ENCODE measurements at places on chromosomes 12 and 14.
A peak's percentile ranks its signal among the peaks of the same experiment; 100 is the strongest.

GRCh38 chr12:80443974-80444666 lies at the start of gene PTPRQ:
TSS of gene PTPRQ (plus strand) at chr12:80444235. CDS start at chr12:80444346, 111 bp downstream.
- no peak for DNase-seq

DNA sequence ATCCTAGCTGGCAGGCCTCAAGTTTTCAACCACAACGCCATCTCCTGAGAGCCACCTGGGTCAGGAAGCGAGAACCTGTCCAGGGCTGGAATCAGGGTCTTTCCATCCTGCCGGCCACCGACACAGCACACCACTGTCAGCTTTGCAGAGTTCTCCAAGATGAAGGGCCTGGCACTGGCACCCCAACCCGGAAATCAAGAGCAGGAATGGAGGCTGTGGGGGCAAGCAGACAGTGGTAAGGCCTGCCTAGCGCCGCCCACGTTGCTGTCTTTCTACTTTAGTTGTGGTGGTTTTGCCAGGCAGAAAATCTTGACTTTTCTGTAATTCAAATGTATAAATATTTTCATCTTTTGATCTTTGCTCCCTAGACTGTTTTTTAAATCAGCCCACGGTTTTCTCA lies 90.7 kb downstream of the ITPK1 start:
- no peak for DNase-seq

DNA sequence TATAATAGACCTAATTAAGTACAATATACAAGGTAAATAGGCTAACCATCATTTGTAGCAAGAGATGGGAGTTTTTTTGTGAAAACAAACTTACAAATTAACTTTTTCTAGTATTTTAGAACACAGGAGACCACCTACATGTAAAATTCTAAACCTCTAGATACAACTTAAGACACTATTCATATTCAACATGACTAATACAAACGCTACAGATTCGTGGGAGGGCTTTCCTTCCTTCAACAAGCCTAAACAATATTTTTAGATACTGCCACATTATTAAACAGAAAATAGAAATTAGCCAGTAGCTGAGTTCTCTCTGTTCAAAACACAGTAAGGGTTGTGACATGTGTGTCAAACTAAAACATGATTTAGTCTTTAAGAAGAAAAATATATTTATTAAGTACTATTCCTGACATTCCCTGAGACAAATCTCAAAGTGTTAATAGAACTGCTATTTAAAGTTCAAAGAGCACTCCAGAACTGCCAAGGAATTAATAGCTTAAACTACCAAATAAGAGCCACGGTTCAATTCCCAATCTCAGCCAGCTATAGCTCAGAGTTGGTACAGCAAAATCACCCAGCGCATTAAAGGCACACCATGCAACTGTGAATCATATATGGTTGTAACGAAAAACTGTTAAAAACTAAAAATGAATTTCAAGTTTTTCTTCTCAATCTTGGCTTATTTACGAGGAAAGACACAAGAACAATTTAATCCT lies 10.7 kb downstream of the MED13L start:
- no peak for DNase-seq

DNA sequence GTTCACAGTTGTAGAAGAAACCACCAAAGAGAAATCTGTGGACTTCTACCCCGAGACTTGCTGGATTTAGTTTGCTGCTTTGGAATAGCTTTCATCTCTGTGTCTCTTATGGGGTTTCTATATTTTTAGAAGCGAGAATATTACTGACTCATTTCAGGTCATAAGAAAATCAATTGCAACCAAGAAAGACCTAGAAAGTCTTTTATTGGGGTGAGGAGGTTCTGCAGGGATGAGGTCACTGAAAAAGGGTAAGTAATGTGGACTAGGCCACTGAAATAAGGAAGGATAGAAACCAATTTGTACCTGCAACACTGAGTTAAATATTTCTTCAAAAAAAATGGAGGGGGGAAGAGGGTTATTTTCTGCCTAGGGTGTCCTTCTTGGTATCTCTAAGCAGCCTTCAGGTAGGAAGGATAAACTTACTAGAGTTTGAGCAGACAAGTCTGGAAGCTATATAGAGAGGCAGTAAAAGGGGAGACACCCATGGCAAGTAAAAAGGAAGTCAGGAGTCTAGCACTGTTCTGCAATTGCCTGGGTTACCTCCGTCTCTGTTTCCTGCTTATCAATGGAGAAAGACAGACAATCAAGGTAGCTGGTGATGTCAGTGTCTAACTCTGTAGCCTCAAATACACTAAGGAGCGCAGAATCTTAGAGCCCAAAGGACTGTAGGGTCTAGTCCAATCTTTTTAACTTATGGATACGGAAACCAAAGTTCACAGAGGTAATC lies 19.6 kb upstream of the KERA start:
- DNase-seq, result no peak

DNA sequence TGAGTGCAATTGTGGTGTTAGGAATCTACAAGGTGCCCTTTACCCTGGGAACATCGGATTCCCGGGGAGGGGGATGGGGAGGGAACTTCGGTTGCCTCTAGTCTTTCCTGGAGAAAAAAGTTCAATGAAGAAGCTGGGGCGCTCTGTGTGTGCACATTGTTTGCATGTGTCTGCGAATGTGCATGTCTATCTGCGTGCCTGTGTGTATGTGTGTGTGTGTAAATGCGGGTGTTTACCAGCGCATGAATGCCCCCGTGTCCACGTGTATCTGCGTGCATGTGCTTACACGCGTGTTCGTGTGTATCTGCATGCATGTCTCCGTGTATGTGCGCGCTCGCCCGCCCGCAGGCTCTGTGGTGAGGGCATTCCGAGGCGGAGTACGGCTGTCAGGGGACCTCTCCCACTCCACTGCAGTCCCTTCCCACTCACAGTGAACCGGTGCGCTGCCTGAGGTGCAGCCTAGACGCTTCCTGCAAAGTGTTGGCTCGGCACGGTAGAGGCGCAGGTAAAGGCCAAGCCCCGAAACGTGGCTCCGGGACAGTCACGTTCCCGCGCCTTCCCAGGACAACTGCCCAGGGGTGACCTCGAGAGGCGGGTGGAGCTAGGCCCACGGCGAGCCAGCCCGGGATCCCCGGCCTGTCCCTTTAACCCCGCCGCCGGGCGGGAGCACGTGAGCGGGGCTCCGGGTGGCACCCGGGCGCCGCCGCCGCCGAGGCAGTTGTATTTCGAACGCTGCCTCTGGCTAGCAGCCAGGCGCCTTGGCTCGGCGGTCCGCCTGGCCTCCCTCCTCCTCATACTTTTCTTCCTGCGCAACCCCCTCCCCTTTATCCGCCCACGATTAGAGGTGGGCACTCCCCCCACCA lies 539 bp upstream of the HMGA2 start:
- DNase-seq, result peak; percentile 72

- no peak for DNase-seq
These were observed 441.0 kb downstream of the FUT8 start for GRCh38 chr14:65853407-65853955.

- DNase-seq, result no peak
These were observed 106.6 kb downstream of the DYRK2 start for GRCh38 chr12:67754933-67755697.

DNA sequence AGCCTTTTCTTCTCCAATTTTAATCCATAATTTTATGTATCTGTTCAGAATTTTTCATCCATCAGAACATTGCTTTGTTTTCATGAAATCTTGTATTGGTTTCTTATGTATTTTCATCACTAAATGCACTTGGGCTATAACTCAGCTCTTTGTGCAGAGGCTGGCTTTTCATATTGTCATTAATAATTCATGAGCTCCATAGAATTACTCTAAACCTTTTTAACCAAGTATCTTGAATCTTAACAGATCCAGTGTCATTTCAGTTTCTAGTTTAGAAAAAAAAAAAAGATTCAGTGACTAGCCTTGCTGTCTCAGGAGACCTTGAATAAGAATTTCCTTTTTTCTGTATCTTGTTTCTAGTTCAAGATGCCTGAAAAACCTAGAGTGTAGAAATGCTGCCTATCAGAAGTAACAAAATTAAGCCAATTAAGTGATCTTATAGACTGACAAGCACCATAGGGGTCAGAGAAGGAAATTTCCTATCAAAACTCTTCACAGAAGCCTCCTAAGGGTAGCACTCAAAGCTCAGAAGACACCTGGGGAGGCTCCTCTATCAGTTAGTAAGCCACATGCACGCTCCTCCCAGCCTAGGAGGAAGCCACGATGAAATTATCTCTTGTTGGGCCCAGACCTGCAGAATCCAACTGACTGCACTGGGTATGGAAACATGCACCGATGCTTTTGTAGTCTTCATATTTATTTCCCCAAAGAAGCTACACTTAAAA lies 163.4 kb downstream of the KICS2 start:
- DNase-seq, result no peak

DNA sequence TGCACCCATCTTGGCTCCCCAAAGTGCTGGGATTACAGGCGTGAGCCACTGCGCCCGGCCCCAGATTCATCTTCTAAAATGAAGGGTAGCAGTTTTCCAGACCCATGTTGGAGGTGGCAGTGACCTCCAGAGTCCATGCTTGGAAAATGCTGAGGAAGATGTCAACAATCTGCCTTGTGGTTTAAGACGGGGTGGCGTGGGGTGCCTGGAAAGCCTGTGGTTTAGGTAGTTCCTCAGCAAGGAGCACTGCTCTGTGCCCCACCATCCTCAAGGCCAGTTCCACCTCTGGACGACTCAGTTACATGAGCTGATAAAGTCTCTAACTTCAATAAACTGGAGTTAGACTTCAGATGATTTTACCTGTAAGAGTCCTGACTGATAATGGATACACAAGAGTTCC lies 48.6 kb downstream of the DRAM1 start:
- no peak for DNase-seq

DNA sequence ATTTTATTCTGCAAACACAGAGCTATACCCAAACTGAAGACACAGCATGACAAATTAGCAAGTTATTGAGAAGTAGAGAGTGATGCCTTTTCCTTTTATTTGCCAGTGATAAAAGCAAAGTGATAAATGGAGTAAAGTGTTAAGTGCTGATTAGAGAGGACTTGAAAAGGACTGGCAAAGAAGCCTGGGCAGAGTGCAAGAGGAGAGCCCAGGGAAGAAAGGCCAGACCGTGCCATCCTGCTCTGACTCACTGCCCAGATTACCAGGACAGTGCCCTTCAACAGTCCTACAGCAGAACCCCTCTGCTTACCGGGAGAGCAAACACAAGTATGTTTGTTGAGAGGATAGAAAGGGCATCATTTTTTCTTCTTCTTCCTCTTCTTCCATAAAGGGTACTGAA lies 106.5 kb downstream of the ETV6 start:
- DNase-seq, result no peak

DNA sequence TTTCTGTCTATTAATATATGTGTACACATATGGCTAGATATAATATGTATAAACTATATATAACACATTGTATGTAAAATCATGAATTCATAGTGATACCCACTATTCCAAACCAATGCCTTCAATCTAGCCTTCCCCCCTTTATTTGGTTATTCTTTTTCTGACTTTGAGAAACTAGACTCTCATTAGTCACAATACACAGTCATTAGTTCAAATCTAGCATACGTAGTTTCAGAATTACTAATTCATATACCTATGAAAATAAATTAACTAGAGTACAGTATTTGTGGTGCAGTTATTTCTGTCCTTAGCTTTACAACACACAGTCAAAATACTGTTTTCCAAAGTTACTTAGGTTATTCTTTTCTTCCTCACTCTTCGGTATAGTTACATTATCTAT lies 268.2 kb downstream of the DPF3 start:
- no peak for DNase-seq

DNA sequence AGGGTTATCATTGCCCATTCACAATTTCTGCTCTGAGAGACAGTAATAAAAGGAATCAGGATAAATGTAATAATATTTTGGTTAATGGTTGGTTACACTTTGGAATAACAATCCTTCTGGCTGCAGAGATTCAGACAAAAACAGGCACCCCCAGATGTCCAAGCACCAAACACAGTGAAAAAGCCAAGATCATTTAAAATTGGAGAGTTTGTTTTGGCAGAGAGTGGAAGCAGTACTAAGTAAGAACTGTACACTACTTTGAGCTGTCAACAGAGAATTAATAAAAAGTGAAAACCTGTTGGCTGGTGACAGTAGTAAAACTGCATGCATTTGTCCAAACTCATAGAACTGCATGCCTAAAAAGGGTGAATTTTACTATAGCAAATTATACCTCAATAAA lies 15.6 kb upstream of the IL22 start:
- no peak for DNase-seq

- DNase-seq, result no peak
These were observed 122.5 kb upstream of the KRAS start for GRCh38 chr12:25372969-25373817.

DNA sequence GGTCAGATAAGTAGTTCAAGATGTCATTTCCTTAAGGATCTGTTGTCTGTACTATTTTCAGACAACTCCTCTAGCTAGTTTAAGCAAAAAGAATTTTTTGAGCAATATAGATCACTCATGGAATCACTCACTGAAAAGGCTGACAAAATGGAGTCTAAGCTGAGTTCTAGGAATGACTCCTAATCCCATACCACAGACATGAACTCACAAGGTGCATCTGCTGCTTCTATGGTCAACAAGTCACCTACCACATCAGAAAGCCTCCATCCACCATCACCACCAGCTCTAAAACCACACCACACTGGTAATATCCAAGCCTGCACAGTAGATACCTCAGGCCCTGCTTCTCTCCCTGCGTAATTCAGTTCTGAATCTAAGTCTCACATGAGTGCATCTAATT lies 33.0 kb downstream of the PWP1 start:
- DNase-seq, result no peak

- no peak for DNase-seq
These were observed 74.1 kb upstream of the SLC38A2 start for GRCh38 chr12:46446645-46447044.

DNA sequence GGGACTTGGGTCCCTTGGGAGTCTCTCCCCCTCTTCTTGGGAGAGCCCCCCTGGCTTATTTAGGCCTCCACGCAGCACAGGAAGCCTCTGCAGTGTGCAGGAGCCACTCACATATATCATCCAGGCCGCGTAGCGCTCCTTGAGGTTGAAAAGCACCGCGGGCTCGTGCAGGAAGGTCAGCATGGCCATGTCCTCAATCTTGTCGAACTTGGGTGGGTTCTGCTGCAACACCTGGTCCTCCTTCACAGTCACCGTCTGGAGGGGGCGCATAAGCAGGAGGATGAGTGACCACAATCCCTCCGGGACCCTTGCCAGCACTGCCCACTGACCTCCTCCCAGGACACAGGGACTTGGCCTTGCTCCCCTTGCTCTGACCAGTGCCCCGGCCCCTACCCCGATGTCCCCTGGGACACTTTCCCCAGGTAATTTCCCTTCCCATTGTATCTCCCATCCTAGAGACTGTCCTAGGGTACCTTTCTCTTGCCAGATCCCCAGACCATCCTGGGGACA lies 2.5 kb downstream of the MYH6 start:
- DNase-seq, result no peak

GRCh38 chr14:32703183-32703621 lies 235.5 kb upstream of the NPAS3 start:
- DNase-seq, result no peak

All from H1 (cell line).